ENCODE measurements at places on chromosomes 5 and 9.
A peak's percentile ranks its signal among the peaks of the same experiment; 100 is the strongest.

- DNase-seq, result no peak
Observed at GRCh38 chr5:78804995-78805394, 156.4 kb upstream of the LHFPL2 start.

DNA sequence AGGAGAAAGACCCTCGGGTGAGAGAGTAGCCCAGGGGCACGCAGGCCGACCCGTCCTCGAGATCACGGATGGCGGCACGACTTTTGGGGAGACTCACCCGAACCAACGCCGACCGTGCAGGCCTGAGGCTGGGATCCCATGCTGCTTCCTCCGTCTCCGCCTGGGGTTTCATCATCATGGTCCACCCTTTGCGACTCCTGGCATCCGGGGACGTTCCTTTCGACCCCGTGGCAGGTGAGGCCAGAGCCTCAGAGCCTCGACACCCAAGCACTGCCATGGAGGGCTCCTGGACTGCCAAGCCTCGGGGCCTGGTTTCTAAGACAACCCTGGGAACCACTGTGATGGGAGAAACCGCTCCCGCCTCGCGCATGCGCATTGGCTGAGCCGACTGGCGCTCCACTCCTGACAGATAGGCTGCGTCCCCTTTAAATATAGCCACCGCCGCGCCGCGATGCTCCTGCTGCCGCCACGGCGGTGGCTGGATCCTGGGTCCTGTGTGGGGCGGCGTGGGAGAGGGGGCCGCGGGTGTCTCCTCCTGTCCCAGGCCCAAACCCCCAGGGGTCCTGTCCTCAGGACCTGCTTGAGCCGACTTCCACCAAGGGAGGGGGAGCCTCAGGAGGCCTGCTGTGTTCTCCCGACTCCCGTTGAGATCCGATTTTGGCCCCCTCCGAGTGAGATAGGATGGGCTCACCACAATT lies 481.6 kb downstream of the SPATA31A7 start:
- no peak for DNase-seq

GRCh38 chr5:67875601-67876000 lies 340.0 kb upstream of the PIK3R1 start:
- no peak for DNase-seq

DNA sequence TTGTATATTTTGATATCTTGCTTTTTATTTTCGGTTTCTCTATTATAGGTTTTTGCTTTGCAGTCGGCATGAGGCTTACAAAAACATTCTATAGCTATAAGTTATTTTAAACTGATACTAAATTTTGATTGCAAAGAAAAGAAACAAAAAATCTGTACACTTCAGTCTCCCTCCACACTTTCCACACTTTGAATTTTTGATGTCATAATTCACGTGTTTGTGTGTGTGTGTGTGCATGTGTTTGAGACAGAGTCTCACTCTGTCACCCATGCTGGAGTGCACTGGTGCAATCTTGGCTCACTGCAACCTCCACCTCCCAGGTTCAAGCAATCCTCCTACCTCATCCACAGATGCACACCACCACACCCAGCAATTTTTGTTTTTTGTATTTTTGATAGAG lies 124.9 kb downstream of the MRPS30 start:
- no peak for DNase-seq

GRCh38 chr9:129679537-129679936 lies 14.1 kb downstream of the PRRX2 start:
- DNase-seq, result no peak

- DNase-seq, result no peak
Observed at GRCh38 chr5:174083056-174083827, 37.7 kb downstream of the NSG2 start.

DNA sequence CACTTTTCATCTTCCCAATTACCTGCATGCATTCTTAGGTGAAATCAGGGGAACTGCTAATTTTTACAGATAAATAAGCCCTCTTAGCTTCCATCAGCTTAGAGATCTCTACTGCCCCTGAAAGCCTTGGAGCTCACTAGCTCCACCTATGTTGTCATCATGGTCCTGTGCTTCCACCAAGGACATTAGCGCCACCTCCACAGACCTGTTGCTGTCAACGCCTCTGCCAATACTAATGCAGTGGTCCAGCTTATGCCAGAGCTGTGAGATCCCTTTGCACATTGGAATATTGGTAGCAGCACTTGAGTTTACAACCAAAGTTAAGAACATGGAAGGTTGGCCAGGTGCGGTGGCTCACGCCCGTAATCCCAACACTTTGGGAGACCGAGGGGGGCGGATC lies 7.7 kb upstream of the SHISAL2B start:
- no peak for DNase-seq

- peak; percentile 55 for DNase-seq
Observed at GRCh38 chr5:138752951-138753793, at the start of gene CTNNA1. Gene CTNNA1, plus strand, starts transcription at chr5:138753425. Its CDS starts 28,500 bp downstream, at chr5:138781925.

DNA sequence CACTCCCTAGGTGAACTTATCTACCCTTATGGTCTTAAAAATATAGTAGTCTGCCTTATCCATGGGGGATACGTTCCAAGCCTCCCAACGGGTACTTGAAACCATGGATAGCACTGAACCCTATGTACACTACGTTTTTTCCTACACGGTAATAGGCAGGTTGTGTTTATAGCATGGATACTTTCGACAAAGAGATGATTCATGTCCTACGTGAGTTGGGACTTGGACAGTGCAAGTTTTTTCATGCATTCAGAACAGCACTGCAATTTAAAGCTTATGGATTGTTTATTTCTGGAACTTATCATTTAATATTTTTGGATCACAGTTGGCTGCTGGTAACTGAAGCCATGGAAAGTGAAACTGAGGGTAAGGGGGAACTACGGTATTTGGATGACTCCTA lies 88.1 kb downstream of the CNTLN start:
- DNase-seq, result no peak

- no peak for DNase-seq
Observed at GRCh38 chr5:153476767-153477166, 13.7 kb upstream of the GRIA1 start.

GRCh38 chr9:37371565-37372464 lies 50.7 kb upstream of the GRHPR start:
- DNase-seq, result no peak

DNA sequence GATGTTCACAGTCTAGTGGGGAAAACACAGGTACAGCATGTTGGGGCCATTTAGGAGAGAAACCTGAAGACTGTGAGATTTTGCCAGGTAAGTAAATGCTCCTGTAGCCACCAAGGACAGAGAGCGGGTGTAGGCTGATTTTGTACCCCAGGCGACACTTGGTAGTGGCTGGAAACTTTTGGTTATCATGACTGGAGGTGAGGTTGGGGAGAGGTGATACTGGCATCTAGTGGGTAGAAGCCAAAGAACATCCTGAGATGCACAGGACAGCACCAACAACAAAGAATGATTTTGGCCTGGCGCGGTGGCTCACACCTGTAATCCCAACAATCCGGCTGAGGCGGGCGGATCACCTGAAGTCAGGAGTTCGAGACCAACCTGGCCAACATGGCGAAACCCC lies 38.8 kb upstream of the PWWP2A start:
- no peak for DNase-seq

Data from anterior cingulate cortex (tissue), 58 donors.